ENCODE measurements at places on chromosomes 7 and 10.

DNA sequence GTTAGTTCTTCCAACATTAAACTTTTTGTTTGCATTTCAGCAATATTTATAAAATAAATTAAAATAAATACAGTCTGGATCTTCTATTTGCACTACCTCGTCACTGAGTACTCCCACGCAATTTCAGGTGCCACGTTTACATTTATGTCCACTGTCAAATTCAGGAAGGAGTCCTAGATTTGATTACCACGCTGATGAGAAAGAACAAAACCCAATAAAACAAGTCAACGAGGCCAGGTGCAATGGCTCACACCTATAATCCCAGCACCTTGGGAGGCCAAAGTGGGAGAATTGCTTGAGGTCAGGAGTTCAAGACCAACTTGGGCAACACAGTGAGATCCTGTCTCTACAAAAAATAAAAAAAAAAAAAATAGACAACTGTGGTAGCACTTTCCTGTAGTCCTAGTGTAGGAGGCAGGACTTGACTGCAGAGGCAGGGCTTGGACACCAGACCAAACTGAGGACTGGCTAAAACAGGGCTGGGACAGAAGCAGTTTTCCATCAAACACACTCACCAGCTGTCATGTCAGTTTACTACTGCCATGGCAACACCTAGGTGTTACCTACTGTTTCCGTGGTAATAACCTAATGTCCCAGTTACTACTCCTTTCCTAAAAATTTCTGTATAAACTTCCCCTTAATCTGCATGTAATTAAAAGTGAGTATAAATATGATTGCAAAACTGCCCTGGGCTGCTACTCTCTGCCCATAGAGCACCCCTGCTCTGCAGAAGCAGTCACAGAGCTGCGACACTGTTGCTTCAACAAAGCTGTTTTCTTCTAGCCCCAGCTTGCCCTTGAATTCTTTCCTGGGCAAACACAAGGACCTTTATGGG, 341.7 kb downstream of the PARD3 start:
- H3K4me1 ChIP-seq, result no peaks in the 10 kb centered on the region
- DNase-seq, result no peak
- H3K36me3 ChIP-seq, result no peaks in the 10 kb centered on the region
- no peak overlapping the region for H3K27ac ChIP-seq
- no peaks in the 10 kb centered on the region for H3K27me3 ChIP-seq

GRCh38 chr7:30240106-30240800, 44.1 kb upstream of the ZNRF2 start:
- H3K27me3 ChIP-seq, result no peaks in the 10 kb centered on the region
- H3K4me3 ChIP-seq, result no peak overlapping the region
- H3K27ac ChIP-seq, result no peak overlapping the region

- no peak for DNase-seq
- no peaks in the 10 kb centered on the region for H3K36me3 ChIP-seq
- H3K27ac ChIP-seq, result no peak overlapping the region
- H3K4me3 ChIP-seq, result no peak overlapping the region
Measured at GRCh38 chr7:105791926-105792325, 84.5 kb downstream of the ATXN7L1 start.

DNA sequence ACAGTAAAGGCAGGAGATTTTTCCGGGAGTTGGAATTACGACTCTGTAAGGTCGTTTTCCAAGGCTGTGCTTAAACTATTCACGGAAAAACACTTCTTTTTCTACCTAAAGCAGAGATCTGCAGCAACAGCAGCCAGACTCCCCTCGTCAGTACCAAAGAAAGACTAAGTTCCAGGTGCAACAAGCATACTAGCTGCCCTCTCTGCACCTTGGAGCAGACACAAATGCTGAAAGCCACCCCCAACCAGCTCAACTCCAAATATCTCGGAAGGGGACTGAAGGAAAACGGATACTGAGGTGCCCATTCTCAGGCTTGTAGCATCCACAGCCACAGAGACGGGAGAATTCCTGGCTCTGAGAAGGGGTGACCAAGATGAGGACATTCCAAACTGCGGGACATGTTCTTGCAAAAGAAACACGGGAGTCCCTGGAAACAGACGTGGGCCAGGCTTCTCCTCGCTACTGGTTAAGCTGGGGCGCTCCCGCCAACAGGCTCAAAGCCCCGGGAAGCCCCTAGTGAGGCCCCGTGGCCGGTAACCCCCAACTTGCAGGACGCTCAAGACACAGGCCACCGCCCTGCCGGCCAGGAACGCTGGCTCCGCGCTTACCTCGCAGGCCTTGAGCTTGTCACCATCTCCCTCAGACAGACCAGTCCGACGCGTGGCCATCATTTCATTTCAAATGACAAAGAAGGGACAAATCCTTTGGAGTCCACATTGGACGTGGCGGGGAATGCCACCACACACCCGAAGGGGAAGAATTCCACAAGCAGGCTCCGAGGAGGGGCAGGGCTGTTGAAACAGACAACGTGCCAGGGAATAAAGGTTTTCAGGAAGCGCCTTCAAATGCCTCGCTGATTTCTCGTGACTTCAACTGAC, 2.2 kb downstream of the ARHGAP21 start:
- H3K27me3 ChIP-seq, result peaks cover 8% of the 10 kb centered on the region
- no peak overlapping the region for H3K27ac ChIP-seq
- no peaks in the 10 kb centered on the region for H3K36me3 ChIP-seq
- peak overlapping the region; percentile 32 for H3K4me3 ChIP-seq

DNA sequence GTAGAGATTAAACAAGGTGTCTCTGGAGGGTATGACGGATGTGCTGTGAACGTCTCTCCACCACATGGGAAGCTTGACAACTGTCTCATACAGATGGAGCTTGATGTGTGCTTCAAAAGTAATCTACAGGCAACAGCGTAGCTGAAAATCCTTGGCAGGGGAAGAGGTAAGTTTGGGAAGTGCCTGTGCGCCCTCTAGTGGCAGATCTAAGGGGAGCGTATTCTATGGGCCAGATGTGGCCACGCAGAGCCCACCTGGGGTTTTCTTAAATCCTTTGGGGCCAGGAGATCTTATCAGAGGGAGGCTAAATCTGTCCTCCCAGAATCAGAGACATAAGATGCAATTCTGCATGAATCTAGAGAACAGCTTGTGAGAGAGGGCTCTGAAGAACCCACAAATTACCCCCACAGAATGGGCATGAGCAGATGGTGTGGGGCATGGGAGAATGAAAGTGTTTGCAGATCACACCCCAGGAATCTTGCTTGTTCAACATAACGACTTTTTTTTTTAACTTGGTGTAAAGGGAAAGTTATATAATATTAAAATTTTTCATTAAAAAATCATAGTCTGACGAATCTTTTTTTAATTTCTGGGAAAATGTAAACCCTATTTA, 91.2 kb upstream of the MPP7 start:
- H3K27ac ChIP-seq, result no peak overlapping the region
- H3K4me1 ChIP-seq, result no peaks in the 10 kb centered on the region
- no peaks in the 10 kb centered on the region for H3K36me3 ChIP-seq
- H3K27me3 ChIP-seq, result no peaks in the 10 kb centered on the region

DNA sequence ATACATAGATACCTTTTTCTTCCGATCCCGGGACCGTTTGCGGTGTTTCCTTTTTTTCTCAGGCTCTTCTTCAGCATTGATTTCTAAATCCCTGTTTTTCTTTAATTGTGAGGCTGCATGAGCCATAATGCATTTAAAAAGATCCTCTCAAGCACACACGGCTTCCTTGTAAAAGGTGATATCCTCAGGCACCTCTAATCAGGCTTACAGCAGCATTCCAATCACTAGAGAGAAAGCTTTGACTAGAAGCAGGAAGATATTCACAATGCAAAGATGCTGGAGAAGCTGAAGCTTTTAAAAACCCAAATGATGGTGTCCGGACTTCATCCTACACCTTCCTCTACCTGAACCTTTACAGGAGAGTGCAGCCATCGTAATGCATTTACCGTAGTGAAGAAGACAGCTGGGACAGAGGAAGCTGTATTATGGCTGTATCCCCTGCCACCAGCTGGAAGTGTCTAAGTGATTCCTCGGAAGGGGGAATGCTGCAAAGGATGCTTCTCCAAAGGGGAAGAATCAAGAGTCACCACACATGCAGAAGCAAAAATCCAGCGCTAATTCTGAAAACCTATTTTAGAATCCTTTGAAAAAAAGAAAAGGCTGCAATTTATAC, at the start of gene ANK3:
TSS of gene ANK3 (minus strand) at position 463 of the 613 bp plus-strand sequence. CDS start at position 126, 337 bp downstream.
- DNase-seq, result no peak
- H3K36me3 ChIP-seq, result no peaks in the 10 kb centered on the region
- H3K27ac ChIP-seq, result no peak within 1 kb of the TSS
- no peaks in the 10 kb centered on the region for H3K27me3 ChIP-seq
- H3K4me1 ChIP-seq, result peaks cover 1% of the 10 kb centered on the region

DNA sequence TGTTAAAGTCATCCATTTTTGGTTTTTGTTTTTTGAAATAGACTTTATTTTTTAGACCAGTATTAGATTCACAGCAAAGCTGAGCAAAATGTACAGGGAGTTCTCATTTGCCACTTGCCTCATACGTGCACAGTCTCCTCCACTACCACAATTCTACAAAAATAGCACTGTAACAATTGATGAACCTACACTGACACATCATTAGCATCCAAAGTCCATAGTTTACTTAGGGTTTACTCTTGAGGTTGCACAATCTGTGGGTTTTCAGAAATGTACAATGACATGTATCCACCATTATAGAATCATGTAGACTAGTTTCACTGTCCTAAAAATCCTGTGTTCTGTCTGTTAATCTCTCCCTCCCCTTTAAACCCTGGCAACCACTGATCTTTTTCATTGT, 125.8 kb upstream of the PDSS1 start:
- DNase-seq, result no peak
- H3K27ac ChIP-seq, result no peak overlapping the region
- no peaks in the 10 kb centered on the region for H3K27me3 ChIP-seq
- no peak overlapping the region for H3K4me3 ChIP-seq
- no peaks in the 10 kb centered on the region for H3K36me3 ChIP-seq

DNA sequence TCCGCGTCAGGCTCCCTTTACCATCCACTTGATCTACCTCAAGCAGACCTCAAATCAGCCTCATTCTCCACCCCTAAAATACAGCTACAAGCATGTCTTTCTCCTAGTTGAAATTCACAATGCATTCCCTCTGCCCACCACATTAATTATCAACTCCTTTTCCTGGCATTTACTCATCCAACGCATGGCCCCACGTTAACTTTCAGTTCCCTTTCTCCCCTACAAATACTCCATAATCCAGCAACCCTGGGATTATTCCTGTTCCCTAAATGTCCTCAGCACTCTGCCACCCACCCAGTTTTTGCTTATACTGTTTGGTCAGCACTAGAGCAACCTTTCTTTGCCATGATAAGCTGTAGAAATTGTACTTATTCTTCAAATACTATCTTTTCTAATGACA, 5.7 kb upstream of the VIM start:
- no peaks in the 10 kb centered on the region for H3K27me3 ChIP-seq
- no peak for DNase-seq
- H3K27ac ChIP-seq, result no peak overlapping the region
- 0 out of 2 replicates have a peak, but pooled peaks cover 2% of the 10 kb centered on the region for H3K4me1 ChIP-seq
- H3K36me3 ChIP-seq, result no peaks in the 10 kb centered on the region

GRCh38 chr7:94195813-94196212, 191.7 kb upstream of the BET1 start:
- no peaks in the 10 kb centered on the region for H3K36me3 ChIP-seq
- no peaks in the 10 kb centered on the region for H3K4me1 ChIP-seq
- H3K27ac ChIP-seq, result no peak overlapping the region
- H3K4me3 ChIP-seq, result no peak overlapping the region
- DNase-seq, result no peak

DNA sequence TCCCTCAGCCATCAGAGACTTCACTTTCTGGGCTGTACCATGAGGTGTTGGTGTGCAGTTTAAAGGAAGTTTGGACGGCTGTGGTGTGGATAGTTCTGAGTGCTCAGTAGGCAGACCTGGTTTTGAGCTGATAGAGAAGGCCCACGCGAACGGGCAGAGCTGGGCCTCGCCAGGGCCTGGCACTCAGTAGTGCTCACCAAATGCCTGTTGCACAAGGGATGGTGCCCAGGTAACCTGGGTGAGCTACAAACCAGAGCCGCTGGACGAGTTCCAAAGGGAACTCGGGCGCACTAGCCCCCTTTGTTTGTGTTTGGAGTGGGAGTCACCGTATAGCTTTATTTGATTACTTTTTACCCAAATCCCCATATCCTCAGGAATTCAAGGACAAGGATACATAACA, 95.5 kb downstream of the LHPP start:
- no peak overlapping the region for H3K27ac ChIP-seq
- H3K36me3 ChIP-seq, result no peaks in the 10 kb centered on the region
- H3K27me3 ChIP-seq, result no peaks in the 10 kb centered on the region
- DNase-seq, result no peak

GRCh38 chr7:36820527-36821170, 96.4 kb upstream of the AOAH start:
- no peak for DNase-seq
- no peaks in the 10 kb centered on the region for H3K36me3 ChIP-seq
- no peak overlapping the region for H3K4me3 ChIP-seq
- H3K4me1 ChIP-seq, result no peaks in the 10 kb centered on the region
- no peak overlapping the region for H3K27ac ChIP-seq

GRCh38 chr10:71138166-71138830, 74.1 kb upstream of the UNC5B start:
- no peak overlapping the region for H3K27ac ChIP-seq
- DNase-seq, result no peak

- H3K4me3 ChIP-seq, result no peak overlapping the region
- H3K27ac ChIP-seq, result no peak overlapping the region
- no peaks in the 10 kb centered on the region for H3K4me1 ChIP-seq
- no peaks in the 10 kb centered on the region for H3K27me3 ChIP-seq
- no peaks in the 10 kb centered on the region for H3K36me3 ChIP-seq
Measured at GRCh38 chr7:121182281-121182680, 146.5 kb upstream of the WNT16 start.

GRCh38 chr10:44766631-44767030, 144.5 kb upstream of the TMEM72 start:
- no peaks in the 10 kb centered on the region for H3K27me3 ChIP-seq
- no peak overlapping the region for H3K27ac ChIP-seq
- DNase-seq, result no peak
- H3K36me3 ChIP-seq, result no peaks in the 10 kb centered on the region

- H3K4me3 ChIP-seq, result no peak overlapping the region
- H3K27ac ChIP-seq, result no peak overlapping the region
- H3K36me3 ChIP-seq, result no peaks in the 10 kb centered on the region
- no peaks in the 10 kb centered on the region for H3K4me1 ChIP-seq
- no peaks in the 10 kb centered on the region for H3K27me3 ChIP-seq
- peak; percentile 68 for DNase-seq
Measured at GRCh38 chr10:75187961-75188426, 22.6 kb upstream of the VDAC2 start.

DNA sequence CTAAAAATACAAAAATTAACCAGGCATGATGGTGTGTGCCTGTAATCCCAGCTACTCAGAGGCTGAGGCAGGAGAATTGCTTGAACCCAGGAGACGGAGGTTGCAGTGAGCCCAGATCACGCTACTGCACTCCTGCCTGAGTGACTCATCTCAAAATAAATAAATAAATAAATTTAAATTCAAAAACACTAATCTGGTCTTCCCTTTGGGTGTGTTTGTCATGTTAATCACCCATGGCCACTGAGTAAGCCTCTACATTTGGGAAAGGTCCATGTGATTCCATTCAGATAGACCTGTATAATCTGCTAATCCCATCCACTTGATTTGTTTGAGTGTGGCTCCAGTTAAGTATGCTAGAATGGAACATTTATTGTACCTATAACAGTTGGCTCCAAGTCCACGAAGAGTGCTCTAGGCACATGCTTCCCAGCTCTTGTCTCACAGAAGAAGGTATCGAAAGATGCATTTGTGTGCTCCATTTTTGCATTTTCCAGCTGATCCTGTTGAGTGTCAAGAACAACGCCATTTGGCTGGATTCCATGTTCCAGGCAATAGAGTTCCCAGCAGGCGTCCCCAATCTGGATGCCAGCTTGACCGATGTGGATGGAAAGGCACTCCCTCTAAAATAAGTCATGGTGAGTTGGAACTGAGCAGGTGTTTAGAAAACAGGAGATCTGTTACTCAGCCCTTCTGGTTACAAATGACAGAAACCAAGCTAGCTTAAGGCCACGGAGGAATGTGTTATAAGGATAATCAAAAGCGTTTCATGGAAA, 4.0 kb downstream of the TUBAL3 start:
- no peak overlapping the region for H3K4me3 ChIP-seq
- H3K36me3 ChIP-seq, result no peaks in the 10 kb centered on the region
- no peaks in the 10 kb centered on the region for H3K27me3 ChIP-seq
- no peak overlapping the region for H3K27ac ChIP-seq
